Thyroid gland (tissue), 4 donors: ENCODE measurements at places on chromosomes 4 and X. TPM values are rescaled to one million over a fixed set of nuclear protein-coding genes. Genes with fewer than 3 reads are reported as not detected.

Gene CT47B1
- total RNA-seq, result not detected

- H3K27ac ChIP-seq, result no peak overlapping the region
- no peak for DNase-seq
Measured at GRCh38 chrX:72002875-72003274, 92.2 kb downstream of the NHSL2 start.

- H3K4me1 ChIP-seq, result no peaks in the 10 kb centered on the region
- H3K4me3 ChIP-seq, result no peak overlapping the region
- H3K36me3 ChIP-seq, result no peaks in the 10 kb centered on the region
- H3K27me3 ChIP-seq, result no peaks in the 10 kb centered on the region
- no peak overlapping the region for H3K27ac ChIP-seq
Measured at GRCh38 chr4:112038861-112039260, 106.4 kb upstream of the FAM241A start.

Gene SSX4B
- total RNA-seq, result not detected

GRCh38 chr4:182748949-182749348, 168.2 kb downstream of the DCTD start:
- no peaks in the 10 kb centered on the region for H3K36me3 ChIP-seq
- DNase-seq, result no peak
- no peak overlapping the region for H3K27ac ChIP-seq
- H3K4me3 ChIP-seq, result no peak overlapping the region
- no peaks in the 10 kb centered on the region for H3K27me3 ChIP-seq

Gene NCAPG
- total RNA-seq, result 0.56 TPM

GRCh38 chr4:17584521-17585213, 7.7 kb downstream of the LAP3 start:
- no peak overlapping the region for H3K27ac ChIP-seq
- H3K4me1 ChIP-seq, result no peaks in the 10 kb centered on the region
- H3K36me3 ChIP-seq, result peaks cover 63% of the 10 kb centered on the region
- no peak overlapping the region for H3K4me3 ChIP-seq
